ENCODE measurements at places on chromosomes 3 and 15.

GRCh38 chr15:68576235-68576892 is 2.4 kb upstream of the CORO2B start:
- DNase-seq: peak; percentile 78

GRCh38 chr3:42055291-42055690 is 35.9 kb upstream of the TRAK1 start:
- DNase-seq: no peak

DNA sequence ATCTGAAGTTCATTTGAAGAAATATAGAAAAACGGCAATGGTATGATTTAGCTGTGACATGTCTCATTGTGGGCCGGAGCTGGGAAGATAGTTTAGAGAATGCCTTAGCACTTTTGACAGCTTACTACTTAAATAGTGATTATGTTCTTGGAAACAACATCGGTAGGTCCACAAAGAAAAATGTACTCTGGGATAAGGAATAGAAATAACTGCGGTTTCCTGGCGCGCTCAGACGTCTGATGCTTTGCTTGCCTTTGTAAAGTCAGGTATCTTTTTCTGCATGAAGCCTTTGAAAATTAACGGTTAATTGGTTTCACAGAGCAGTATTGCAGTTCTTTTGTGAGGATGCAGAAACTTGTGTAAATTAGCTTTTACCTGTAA is 1.4 kb downstream of the USP3 start:
- no peak for DNase-seq

- no peak for DNase-seq
Observed at GRCh38 chr3:152511904-152512303, 243.2 kb downstream of the MBNL1 start.

- no peak for DNase-seq
Observed at GRCh38 chr15:89649013-89649625, 6.1 kb downstream of the KIF7 start.

DNA sequence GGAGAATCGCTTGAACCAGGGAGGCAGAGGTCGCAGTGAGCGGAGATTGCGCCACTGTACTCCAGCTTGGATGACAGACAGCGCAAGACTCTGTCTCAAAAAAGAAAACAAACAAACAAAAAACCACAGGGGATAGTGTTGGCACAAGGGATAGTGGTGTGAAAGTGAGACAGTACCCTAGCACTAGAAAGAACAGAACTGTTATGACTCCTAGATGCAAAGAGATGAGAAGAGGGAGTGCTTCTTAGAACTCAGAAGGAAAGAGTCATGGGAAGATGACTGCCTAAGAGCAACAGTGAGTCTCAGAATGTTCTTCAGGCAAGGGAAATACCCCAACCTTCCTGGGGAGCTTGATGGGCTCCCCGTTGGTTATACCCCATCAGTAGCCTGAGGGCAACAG is 17.8 kb upstream of the ZNF770 start:
- DNase-seq: no peak

DNA sequence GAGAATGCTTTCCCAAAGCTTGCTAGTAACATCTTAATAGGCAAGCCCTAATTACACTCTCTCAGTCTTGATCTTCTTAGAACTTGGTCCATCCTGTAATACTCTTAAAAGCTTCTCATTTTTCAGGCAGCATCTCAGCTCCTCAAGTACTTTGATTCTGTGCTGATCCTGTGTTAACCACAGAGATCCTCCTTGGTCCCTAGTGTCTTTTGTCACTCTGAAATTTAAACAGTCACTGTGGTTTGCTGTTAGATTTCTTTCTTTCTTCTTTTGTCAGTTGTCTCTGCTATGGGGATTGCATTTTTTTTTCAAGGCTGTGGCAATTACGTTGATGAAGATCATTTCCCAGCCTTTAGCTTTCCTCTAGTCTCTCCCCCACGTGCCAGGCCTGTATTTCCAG is 26.0 kb upstream of the UBE3A start:
- DNase-seq: no peak

GRCh38 chr3:170494766-170495165 is 76.1 kb downstream of the CLDN11 start:
- no peak for DNase-seq

Measured in NCI-H1694 (cell line).